Stimulated activated CD8-positive, alpha-beta memory T cell treated with anti-CD3 and anti-CD28 coated beads, Interleukin-2, amount 100 ng/mL, for 1 hour (primary cell): ENCODE measurements at places on chromosomes 1 and 21.

- DNase-seq = no peak
Observed at GRCh38 chr1:163163163-163163562, 39.6 kb downstream of the RGS5 start.

GRCh38 chr1:168320800-168321450, 40.2 kb downstream of the TBX19 start:
- no peak for DNase-seq

GRCh38 chr1:218945050-218945449, 228.6 kb upstream of the LYPLAL1 start:
- DNase-seq = no peak

DNA sequence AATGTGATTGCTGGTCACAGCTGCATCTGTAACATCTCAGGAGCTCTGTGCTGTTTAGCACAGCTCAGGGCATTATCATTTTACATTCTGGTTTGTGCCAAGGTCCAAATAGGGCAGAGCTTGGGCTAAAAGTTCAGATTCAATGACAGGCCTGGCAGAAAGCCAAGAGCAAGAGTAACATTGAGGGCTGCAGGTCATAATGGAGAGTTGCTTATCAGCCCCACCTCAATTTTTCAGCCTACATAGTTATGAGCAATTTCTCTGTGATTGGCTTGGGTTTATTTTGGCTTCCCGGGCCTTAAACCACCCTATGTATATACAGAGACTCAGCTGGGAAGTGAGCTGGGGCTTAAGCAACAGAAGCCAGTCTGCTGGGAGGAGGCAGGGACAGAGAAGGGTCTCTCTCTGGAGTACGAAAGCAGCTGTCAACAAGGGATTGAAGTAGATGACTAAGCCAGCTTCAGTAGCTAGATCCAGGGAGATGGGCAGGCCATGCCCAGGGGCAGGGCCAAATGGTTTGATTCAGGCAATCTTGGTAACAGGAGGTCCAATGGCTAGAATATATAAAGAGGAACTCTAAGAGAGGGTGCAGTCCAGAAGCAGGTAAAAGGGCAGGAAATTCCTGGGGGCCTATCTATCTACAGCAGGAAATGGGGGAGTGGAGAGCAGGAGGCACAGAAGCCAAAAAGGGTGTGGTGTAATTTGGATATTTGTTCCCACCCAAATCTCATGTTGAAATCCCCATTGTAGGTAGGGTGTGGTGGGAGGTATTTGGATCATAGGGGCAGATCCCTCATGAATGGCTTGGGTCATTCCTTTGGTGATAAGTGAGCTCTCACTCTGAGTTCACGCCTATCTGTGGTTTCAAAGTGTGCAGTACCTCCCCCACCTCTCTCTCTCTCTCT, 49.0 kb downstream of the BRINP2 start:
- DNase-seq = no peak

DNA sequence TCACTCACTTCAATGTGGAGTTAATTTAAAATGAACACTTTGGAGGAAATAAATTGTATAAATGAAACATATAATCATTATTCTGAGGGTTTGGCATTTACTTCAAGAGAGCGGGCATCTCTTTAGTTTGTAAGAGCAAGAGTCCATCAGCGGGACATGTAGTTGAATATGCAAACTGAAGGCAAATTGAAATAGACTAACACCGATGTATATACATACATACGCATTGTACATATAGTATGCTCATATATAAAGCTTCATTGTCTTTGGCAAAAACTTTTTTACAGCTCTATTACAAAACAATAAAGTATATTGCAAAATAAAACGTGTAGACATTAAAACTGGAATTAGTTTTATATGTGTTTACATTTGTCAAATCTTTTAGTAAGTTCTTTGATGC, 328.9 kb downstream of the LTN1 start:
- no peak for DNase-seq

DNA sequence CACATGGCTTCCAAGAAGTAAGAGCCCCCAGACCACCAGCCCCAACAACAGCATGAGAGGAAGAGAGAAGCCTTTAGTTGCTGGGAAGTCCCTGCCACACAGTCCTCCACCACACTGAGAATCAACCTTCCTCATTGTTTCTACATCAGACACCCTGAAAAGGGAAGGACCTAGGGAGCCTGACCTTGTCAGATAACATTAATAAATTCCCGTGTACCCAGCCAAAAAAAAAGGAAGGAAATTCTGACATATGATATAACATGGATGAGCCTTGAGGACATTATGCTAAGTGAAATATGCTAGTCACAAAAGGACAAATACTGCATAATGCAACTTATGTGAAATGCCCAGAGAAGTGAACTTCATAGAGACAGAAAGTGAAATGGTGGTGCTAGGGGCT, 65.6 kb upstream of the ARHGAP29 start:
- DNase-seq = no peak

DNA sequence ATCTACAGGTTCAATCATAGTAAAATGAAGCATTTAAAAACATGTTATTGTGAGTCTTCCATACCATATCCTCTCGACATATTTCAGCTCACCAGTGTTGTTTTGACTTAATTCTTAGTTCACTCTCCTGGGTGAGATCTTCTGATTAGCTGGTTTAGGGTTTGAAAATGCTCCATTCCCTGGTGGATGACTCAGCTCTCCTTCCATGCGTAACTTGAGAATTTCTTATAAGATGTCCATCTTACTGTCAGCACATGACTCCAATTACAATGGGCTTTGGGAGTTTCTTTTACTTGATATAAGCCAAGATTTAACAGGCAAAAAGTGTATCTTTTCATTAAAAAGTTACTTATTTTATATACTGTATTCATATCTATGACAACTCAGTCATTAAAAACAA, 476.5 kb downstream of the BRINP3 start:
- no peak for DNase-seq

DNA sequence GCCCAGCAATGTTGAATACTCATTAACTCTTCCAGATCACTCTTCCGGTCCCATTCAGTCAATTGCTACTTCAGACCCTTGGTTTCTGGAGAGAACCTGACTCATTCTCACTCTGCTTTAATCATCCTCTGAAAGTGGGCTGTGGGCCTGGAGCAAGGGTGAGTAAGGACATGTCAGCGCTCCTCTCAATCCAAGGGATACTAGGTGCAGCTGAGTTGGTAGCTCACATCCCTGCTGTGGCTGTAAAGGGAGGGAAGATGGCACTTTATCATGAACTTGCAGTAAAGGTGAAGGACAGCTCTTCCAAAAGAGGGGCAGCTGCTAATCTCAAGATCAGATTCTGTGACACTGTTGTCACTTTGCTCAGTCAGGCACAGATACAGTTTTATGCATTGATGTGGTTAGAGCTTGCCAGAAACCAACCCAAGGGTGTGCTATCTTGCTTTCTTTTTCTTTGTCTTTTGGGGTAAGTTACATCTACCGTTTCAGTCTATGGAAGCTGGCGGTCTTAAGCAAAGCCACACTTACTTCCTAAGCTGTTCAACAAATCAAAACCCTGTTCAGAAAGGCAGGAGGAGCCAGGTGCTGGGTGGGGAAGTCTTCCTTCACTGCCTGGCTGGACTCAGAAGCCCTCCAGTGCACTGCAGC, 26.5 kb upstream of the NTPCR start:
- no peak for DNase-seq
